Activated T-cell treated with anti-CD3 and anti-CD28 coated beads, Interleukin-2, amount 50 U/mL, for 72 hours (primary cell): ENCODE measurements at places on chromosomes 3 and 15. TPM values are rescaled to one million over a fixed set of nuclear protein-coding genes. Genes with fewer than 3 reads are reported as not detected.

GRCh38 chr15:73015493-73015892 lies 36.8 kb upstream of the NEO1 start:
- no peak overlapping the region for H3K27ac ChIP-seq
- H3K4me1 ChIP-seq: peaks cover 5% of the 10 kb centered on the region
- no peak overlapping the region for H3K4me3 ChIP-seq
- H3K27me3 ChIP-seq: peaks cover 20% of the 10 kb centered on the region
- no peaks in the 10 kb centered on the region for H3K36me3 ChIP-seq

DNA sequence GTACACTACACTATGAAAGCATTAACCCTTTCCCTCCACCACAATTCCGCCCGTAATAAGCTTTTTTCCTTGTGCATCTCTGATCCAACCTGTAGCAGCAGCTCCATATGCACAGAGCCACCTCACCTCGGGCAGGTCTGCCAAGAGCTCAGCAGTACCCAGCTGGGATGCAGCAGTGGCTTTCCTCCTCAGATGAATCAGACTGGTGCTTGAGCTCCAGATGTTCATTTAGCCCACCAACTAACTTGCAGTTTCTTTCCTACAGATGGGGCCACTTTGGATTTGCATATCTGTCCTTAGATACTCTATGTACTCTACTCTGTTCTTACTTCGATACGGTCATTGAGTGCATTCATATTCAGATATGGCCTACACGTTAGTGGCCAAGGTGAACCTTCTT lies 14.8 kb upstream of the FSIP1 start:
- H3K4me3 ChIP-seq: no peak overlapping the region
- no peaks in the 10 kb centered on the region for H3K36me3 ChIP-seq
- H3K4me1 ChIP-seq: no peaks in the 10 kb centered on the region

- no peak overlapping the region for H3K4me3 ChIP-seq
- H3K4me1 ChIP-seq: peaks cover 6% of the 10 kb centered on the region
- no peak overlapping the region for H3K27ac ChIP-seq
- H3K27me3 ChIP-seq: peaks cover 6% of the 10 kb centered on the region
- no peak for DNase-seq
Observed at GRCh38 chr15:69422336-69422895, 8.3 kb downstream of the KIF23 start.

DNA sequence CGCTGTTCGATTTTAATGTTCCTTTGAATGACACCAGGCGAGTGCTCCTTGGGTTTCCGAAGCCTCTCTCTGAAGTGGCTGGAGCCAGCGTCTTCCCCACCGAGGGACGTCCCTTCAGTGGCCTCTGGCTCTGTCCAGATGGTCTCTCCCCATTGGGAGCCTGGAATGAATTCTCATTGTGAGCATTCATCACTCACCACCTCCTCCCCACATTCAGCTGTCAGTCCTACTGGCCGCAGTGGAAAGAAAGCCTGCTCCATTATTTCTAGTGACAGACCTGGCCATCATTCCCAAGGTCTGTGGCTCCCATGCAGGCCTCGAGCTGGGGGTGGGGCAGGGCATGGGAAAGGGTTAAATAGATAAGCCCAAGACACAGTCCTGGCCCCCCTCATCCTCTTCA lies 35.2 kb downstream of the ZNF710 start:
- H3K27ac ChIP-seq: peak overlapping the region; percentile 7
- DNase-seq: no peak
- peaks cover 98% of the 10 kb centered on the region for H3K4me1 ChIP-seq
- no peaks in the 10 kb centered on the region for H3K36me3 ChIP-seq

Gene ANKRD63
- total RNA-seq: not detected

DNA sequence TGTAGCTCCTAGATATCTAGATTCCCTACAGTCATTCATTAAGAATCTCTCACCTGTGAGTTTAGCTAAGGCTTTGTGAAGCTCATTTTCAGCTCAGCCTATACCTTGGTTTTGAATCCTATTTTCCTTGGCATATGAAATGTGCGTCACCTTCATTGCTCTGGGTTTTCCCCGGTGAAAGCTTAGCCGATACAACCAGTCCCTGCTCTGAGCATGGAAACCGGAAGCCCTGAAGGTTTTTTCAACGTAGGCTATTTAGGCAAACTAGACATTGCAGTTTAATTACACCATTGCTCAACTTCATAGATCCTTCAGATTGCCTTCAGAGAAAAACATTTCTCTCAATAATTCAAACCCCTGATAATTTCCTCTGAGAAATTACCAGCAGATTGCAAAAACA lies 206.8 kb upstream of the TPRG1 start:
- DNase-seq: no peak
- no peaks in the 10 kb centered on the region for H3K36me3 ChIP-seq
- peaks cover 38% of the 10 kb centered on the region for H3K27me3 ChIP-seq
- no peak overlapping the region for H3K4me3 ChIP-seq
- H3K4me1 ChIP-seq: peaks cover 7% of the 10 kb centered on the region
- no peak overlapping the region for H3K27ac ChIP-seq
